Activated CD4-positive, alpha-beta T cell treated with anti-CD3 and anti-CD28 coated beads for 1 hour (primary cell): ENCODE measurements at places on chromosomes 6 and 20.

DNA sequence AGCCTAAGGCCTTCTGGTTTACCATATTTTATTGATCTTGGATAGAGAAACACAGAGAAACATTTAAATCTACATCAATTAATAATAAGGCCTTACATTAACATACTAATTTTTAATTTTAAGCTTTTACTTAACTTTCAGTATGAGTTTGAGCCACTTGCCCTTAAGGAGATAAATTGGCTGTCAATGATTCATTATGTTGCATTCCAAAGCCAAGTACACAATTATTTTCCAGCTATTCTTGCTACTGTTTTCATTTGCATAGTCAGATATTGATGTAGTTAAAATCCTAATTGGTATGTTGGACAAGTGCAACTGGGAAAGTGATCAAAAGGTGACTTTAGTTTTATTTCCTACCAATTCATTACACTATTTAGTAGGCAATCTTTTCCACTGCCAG lies 58.2 kb downstream of the MOCS1 start:
- DNase-seq, result no peak

GRCh38 chr20:35757098-35757705 lies 14.6 kb upstream of the PHF20 start:
- DNase-seq, result no peak

DNA sequence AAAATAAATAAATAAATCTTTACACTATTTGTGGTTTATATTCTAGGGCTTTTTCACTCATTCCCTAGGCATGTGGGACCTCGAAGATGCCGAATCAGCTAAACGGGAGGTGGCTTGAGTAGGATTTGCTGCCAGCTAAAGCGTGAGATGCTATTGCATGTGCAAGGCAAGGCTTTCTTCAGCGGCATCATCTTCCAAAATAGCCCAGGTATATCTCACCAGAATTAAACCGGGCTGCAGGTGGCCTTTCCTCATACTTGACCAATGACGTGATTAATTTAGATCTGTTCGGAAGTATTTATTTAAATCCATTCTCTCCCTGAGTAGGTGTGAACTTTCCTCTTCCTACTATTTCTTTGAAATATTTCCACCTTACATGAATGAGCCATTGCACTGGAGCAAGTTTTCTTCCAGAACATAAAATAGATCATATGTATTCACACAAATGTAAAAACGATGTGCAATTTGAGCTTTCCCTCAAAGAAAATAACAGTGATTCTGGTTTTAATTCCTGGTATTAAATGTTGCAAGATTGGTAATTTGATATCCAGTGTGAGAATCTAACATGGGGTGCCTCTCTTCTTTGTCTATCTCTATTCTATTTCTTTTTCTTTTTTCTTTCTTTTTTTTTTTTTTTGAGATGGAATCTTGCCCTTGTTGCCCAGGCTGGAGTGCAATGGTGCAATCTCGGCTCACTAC lies 24.3 kb upstream of the ZNF217 start:
- no peak for DNase-seq

GRCh38 chr6:4983322-4983721 lies 20.5 kb downstream of the RPP40 start:
- no peak for DNase-seq

- no peak for DNase-seq
These were observed 796 bp upstream of the TUBB start for GRCh38 chr6:30719356-30719755.

- no peak for DNase-seq
These were observed 54.4 kb downstream of the GNAS start for GRCh38 chr20:58906894-58907293.
